ENCODE measurements at places on chromosomes 1 and 21.

DNA sequence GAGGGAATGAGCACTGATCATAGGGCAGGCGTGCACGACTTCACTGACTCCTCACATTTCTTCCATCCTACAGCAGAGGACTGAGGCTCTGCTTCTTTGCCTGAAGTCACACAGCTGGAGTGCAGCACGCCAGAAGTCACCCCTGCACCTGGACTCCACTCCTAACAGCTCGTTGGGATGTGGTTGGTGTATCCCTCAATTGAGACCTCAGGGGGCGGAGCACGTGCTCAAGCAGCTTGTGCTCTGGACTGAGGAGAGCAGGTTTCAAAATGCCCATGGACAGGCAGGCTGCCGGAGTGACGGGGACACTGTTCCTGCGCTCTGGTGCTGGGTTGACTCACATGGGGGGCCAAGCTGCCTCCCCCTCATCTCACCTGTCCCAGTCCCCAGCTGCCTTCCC is 13.9 kb downstream of the CHIT1 start:
- no peak for DNase-seq

- DNase-seq = no peak
Observed at GRCh38 chr1:25658791-25659431, 42.3 kb downstream of the MAN1C1 start.

- no peak for DNase-seq
Observed at GRCh38 chr1:207032528-207033017, at the start of gene C1orf116. TSS of gene C1orf116 (minus strand) at chr1:207032756. CDS start at chr1:207027598, 5,158 bp downstream.

DNA sequence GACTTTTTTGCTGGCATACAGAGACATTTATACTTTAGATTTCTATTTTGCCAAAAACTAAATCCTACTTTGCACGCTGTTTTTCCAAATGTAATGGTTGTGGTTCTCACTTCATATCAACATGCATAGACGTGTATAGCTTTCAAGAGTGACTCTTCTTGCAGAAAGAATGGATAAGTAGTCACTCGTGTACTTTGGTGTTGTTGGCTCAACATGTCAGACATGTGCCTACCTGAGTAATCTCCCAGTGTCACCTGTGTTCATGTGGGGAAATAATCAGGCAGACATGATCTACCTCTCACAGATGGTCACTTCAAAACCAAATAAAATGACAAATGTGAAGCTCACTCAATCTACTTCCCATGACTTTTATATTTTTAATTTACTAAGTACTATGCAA is 73.1 kb downstream of the GPR88 start:
- no peak for DNase-seq

GRCh38 chr1:15994590-15995351 is 9.3 kb upstream of the SRARP start:
- no peak for DNase-seq

DNA sequence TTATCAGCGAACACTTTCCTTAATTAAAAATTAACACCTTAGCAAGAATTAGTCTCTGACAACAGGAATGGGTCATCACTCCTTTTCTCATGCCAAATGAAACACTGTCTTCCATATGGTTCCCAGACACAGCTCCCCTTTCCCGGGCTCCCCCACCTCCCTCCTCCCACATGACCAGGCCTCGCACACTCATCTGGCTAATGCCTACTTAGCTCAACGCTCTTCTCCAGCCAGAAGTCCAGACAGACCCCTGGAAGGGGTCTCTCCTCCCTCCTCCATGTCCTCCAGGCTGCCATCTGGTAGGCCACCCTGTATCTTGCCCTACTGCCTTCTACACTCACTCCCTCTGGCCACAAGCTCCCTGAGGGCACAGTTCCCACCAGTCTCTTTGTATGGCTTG is 39.9 kb downstream of the KCNC4 start:
- no peak for DNase-seq

DNA sequence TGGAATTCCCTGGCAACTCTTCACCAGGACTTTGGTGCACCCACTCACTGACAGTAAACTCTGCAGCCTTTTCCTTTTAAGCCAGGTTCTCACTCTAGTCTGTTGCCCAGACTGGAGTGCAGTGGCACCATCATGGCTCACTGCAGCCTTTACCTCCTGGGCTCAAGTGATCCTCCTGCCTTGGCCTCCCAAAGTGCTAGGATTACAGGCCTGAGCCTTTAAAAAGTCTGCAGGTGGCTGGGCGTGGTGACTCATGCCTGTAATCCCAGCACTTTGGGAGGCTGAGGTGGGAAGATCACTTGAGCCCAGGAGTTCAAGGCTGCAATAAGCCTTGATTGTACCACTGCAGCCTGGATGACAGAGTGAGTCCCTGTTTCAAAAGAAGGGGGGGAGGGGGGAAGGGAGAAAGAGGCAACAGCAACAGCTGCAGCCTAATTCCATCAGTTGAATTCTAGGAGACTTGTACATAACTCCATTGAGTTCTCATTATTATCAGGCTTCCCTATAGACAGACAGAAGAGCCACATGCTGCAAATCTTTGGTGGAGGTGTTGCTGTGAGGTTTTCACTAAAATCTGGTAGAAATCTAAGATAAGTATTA is 8.1 kb upstream of the HNRNPR start:
- DNase-seq = no peak

- no peak for DNase-seq
Observed at GRCh38 chr1:87042111-87042811, 127.8 kb downstream of the HS2ST1 start.

DNA sequence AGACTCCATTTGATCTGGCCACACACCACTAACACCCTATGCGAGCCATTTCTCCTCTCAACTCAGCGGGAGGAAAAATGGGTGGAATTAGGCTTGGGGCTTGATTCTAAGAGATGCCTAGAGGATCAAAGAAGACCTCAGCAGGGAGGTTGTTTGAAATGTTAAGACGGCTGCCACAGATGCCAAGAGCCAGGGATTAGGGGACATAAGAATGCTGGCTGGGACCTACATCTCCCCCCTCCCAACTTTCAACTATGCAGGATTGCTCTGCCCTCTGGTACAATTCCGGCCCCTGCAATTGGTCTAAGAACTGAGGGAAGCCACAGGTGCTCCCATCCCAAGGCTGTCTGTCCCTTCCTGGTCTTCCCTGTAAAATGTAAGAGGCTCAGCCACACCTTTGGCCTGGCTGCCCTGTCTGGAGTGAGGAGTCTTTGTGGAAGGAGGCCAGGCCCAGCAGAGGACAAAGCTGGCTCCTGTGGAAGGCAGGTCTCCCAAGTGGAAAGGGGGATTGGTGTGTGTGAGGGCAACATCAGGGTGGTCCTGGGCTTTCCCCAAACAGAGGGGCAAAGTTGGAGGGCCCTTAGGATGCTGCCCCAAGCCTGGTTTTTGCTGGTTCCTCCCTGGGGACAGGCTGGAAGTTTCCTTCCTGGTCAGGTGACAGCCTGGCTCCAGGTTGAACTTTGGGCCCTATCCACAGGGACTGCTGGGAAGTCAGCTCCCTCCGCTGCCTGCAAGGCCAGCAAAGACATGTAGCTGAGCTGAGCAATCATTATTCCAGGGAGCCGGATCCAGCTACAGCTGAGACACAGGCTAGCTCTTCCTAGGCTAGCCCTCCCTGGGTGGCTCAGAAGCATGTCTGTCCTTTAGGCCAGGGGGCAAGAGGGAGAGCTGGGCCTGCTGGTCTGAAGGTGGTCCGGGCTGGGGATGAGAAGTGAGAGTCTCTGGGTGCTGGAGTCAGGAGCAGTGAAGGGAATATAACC is 34.5 kb upstream of the SYNC start:
- no peak for DNase-seq
